Activated CD4-positive, alpha-beta memory T cell treated with anti-CD3 and anti-CD28 coated beads, Interleukin-2, amount 10 ng/mL, durations not matched to agents 7 days and 5 days (primary cell): ENCODE measurements at places on chromosomes 3 and 15.

- DNase-seq: no peak
These were observed 106.5 kb upstream of the ACP3 start for GRCh38 chr3:132210476-132211346.

DNA sequence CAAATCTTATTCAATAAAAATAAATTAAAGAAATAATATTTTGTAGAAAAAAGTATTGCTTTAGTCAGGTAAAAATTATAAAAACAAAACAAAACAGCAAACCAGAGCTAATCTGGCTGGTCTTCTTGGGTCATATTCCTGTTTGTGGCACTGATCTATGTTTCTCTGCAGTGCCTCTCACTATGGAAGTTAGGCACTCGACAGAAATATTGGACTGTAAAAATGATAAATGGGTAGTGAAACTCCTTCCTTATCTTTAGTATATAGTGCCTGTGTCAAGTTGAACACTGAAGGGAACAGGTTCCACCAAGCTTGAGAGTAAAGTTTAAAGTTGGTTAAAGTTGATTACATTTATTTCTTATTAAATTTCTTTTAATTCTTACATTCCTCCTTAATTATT lies 1195.6 kb upstream of the GBE1 start:
- DNase-seq: no peak

DNA sequence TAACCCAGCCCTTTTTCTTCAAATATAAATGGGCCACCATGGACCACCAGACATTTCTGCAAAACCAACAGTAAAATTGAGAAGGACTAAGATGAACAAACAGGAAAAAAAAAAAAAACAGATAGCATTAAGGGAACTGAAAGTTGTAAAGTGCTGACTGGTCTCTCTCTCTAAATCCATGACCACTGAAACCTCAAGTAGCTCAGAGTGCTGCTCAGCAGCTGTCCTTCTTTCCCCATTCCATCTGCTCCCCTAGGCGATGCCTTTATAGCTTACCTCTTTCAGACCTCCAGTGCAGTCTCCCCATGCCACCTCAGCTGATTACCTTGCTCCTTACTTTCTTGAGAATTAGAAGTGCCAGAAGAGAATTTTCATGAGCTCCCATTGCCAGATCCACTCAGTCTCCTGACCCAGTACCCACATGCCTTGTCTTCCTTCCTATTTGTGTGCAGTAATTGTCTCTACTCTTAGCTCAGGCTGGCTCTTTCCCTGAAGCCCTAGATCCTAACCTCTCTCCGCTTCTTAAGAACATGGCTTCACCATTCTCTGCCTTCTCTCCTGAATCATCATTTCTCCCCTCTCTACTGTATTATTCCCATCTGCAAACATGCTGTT lies 23.9 kb upstream of the XIRP1 start:
- DNase-seq: no peak

DNA sequence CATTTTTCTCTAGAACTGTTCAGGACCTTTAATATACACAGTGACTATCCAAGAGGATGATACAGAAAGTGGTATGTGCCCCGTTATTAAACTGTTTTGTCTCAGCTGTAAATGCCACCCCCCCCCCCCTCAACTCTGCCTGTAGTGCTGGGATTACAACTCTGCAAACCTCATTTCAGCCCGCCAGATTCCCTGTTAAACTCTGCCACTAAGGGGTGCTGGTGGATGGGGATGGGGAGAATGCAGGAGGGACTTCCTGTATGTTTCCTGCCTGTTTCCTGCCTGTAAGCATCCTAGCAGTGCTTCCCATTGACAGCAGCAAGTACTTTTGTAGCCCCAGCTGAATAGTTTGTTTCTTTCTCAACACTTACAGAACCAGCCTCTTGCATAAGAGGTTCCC lies 301.7 kb upstream of the RORA start:
- no peak for DNase-seq

DNA sequence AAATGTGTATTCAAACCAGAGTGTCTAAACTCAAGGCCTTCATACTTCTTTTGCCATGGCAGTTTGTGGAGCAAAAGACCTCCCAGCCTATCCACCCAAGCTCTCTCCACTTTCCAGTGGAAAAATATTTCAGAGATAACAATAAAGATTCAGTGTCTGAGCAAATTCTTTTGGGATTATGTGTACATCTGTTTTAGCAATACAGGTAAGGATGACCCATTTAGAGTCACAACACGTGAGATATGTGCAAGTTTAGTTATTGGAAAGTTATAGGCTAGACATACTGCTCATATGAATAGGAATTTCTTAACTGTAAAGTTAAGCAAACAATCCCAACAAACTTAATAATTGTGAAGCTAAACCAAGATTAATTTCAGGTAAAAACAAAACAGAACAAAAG lies 174.5 kb upstream of the LRIG1 start:
- no peak for DNase-seq

GRCh38 chr15:75517233-75517632 lies 61.9 kb downstream of the PTPN9 start:
- DNase-seq: no peak

GRCh38 chr3:89494734-89495133 lies 387.3 kb downstream of the EPHA3 start:
- DNase-seq: no peak

- no peak for DNase-seq
These were observed 72.6 kb upstream of the BLM start for GRCh38 chr15:90644526-90644925.

DNA sequence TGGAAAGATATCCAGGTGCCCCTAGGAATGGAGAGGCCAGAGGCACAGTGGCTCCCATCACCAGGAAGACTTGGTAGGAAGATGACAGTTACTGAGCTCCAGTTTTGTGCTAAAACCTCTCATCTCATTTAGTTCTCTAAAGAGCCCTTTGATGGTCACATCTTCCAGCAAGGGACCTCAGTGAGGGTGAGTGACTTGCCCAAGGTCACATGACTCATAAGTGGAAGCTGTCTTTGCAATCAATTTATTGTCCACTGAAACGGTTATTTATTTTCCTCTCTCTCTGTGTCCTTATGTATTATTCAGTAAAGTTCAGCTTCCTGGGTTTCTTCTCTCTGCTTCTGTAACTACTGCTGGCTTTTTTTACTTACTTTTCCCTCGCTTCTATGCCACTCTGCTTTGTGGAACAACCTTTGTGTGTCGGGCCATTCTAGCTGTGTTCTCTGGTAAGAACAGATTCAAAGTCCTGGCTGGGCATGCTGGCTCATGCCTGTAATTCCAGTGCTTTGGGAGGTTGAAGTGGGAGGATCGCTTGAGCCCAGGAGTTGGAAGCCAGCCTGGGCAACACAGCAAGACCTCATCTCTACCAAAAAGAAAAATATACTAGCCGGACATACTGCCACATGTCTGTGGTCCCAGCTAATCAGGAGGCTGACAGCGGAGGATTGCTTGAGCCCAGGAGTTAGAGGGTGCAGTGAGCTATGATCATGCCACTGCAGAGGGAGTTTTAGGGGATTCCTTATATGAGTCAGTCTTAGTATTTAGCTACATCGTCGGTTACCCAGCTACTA lies 55.9 kb downstream of the PDIA5 start:
- no peak for DNase-seq

DNA sequence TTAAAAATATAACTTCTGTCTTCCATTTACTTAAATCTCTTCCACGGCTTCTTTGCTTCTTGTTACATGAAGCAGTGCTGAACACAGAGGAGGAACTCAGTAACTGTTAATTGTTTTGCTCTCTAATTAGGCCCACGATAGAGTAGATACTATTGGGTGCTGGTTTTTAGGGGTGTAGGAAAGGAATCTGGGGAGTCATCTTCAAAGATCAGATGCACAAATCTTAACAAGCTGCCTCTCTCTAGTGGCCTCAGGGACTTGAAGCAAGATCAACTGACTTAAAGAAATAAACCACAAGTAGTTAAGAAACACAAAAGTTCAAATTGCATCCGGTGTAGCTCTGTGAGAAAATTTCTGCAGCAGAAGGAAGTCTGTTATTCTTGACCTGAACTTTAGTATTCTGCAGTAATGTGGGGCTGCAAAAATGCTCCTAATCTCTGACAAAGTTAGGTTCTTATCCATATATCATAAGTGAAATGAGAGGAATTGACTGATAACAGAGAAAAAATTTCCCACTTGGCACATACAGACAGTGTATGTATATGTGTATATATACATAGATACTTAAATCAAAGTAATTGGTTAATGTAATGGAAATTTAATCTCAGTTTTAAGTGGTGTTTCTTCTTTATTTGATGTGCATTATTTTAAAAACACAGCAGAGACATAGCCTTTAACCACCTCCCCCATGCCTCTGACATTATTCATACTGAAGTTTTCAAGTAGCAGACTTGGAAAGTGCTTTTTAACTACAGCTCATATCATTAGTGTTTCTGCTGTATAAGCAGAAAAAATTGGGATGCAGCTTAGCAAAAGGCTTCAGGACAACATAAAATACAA lies 51.8 kb downstream of the CHST2 start:
- DNase-seq: no peak

GRCh38 chr3:188524052-188524451 lies 370.1 kb downstream of the LPP start:
- DNase-seq: no peak

- DNase-seq: no peak
These were observed 6.3 kb downstream of the CLK3 start for GRCh38 chr15:74621936-74622335.

- DNase-seq: no peak
These were observed 153.4 kb downstream of the MEGF11 start for GRCh38 chr15:66099950-66100671.

GRCh38 chr15:67077641-67078215 lies 12.3 kb downstream of the SMAD3 start:
- DNase-seq: no peak

DNA sequence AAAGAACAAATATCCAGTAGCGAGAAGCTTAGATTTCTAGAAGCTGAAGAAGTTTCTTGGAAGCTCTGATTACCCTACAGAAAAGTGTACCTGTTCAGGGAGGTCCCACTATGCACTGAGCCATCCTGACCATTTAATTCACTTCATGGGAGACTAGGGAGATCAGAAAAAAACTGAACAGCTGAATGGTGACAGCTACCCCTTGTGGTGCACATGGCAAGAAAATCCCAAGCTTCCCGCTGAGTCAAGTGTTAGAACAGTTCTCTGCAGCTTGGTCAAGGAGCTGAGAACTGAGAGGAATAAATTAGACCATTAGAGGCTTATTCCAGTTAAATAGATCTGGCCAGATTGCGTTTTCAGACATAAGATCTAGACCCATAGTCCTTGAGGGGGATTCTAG lies 197.2 kb upstream of the VEPH1 start:
- DNase-seq: no peak

GRCh38 chr3:80000022-80000421 lies 232.2 kb upstream of the ROBO1 start:
- no peak for DNase-seq
